ENCODE measurements at places on chromosomes 2 and 18.

GRCh38 chr2:215737477-215737876, 275.9 kb downstream of the MREG start:
- DNase-seq, result no peak

DNA sequence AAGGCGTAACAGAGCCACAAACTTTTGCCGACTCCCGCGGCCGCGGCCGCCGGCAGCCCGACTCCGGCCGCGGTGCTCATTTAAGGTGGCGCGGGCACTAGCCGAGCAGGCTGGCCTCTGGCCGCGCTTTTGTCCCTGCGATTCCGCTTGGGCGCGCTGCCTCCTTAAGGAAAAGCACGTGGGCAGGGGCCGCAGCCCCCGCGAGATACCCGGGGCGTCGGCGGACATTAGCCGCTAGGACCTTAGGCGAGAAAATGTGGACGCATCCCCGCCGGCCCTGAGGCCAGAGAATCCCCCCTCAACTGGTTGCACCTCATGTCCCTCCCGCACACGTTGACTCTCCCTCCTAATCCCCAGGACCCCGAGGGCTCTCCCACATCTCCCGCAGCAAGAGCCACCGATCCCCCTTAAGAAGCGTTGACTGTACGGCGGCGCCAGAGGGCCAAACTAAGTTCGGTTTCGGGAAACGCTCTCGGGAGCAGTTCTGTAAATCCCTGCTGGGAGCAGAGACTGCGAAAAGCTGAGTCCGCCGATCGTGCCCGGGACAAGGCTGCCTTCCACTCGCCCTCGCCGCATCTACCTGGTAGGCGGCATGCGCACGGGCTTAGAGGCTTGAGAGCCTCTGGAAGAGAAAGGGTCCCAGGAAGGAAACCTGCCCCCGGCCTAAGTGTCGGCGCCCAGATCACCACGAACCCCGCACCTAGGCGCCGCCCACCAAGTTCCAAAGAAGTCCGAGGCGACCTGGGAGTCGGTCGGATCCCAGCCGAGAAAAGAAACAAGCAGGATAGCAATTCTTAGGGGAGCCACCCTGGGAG, 1.8 kb upstream of the SATB2 start:
- DNase-seq, result peak; percentile 97

DNA sequence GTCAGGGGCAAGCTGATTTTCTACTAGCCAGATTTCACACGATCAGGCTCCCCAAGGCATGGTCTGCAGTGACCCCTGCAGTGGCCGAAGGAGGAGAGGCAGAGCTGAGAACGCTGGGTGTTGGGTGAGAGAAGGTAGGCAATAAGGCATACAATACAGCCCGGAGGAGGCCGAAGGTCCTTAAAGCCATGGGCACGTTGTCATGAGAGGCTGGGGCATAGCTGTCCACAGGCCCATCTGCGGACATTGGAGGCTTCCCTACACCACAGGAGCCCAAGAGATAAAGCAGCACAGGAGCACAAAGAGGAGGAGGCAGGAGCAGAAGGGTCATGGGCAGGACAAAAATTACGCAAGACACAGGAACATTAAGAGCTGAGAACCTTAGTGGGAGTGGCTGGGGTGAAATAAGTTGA, 16.7 kb upstream of the BZW1 start:
- DNase-seq, result no peak

DNA sequence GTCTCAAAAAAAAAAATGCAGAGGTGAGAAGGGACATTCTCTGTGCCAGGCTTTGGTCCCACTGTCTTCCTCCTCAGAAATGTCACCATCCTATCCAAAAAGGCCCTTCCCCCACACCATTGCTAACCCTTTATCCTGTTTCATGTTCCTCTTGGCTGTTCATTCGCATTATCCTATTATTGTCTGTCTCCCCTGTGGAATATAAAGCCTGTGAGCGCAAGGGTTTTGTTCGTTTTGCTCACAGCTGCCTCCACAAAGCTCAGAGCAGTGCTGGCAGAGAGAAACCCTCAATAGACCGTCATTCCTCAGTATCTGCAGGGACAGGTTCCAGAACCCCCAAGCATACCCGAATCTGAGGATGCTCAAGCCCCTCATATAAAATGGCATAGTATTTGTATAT, 91.8 kb downstream of the LOXHD1 start:
- DNase-seq, result no peak

- no peak for DNase-seq
These were observed 2.6 kb downstream of the UGT1A10 start for GRCh38 chr2:233638836-233639235.

DNA sequence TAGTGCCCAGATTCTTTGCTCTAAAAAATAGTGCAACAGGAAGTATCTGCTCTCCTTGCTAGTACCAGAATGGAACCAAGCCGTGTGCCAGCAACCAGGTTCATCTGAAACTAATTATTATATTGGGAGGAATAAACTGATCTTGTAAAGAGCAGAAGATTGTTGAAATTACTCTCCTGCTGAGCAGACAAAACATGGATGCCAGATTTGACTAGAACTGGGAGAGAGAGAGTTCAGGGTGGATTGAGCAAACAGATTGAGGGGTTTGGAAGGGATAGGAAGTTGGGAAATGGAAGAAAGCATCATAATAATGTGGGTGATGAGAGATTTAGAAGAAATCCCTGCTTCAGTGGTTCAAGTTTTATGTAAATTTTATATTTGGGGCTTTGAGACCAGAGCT, 160.1 kb upstream of the RASGRP3 start:
- peak; percentile 18 for DNase-seq

DNA sequence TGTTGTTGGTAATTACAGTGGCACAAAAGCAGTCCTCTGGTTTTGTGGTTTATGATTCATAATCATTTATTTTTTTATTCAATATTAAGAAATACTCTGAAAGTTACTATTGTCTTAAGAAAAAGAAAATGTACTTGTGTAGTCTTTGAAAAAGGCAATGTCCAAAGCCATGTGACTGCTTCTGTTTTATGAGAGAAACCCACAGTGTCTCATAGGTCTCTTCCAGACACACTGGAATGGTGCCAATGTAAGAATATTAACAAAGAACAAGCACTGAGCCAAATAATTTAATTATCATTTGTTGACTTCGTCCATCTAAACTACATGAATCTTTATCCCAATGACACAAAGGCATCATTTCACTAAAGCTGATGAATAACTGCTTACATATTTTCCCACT, 62.5 kb downstream of the RPRM start:
- no peak for DNase-seq

DNA sequence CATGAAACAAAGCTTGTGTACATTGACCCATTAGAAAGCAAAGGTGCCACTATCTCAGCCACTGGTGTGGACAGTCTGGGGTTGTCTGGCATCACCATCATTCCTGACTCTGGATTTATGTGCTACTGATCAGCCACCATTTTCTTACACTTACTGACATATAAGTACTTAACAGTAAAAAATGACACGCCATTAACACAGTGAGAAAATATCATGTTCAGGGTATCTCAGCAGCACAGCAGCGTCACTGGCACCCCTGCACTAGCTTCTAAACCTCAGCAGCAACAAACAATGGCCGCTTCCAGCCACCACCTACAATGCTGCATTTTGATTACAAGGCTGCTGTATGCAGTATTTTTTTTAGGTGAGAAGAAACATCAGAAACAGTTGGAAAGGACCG, 253.4 kb upstream of the HDAC4 start:
- DNase-seq, result no peak

- DNase-seq, result peak; percentile 30
These were observed 26.1 kb upstream of the PPP1R1C start for GRCh38 chr2:181959508-181959907.

DNA sequence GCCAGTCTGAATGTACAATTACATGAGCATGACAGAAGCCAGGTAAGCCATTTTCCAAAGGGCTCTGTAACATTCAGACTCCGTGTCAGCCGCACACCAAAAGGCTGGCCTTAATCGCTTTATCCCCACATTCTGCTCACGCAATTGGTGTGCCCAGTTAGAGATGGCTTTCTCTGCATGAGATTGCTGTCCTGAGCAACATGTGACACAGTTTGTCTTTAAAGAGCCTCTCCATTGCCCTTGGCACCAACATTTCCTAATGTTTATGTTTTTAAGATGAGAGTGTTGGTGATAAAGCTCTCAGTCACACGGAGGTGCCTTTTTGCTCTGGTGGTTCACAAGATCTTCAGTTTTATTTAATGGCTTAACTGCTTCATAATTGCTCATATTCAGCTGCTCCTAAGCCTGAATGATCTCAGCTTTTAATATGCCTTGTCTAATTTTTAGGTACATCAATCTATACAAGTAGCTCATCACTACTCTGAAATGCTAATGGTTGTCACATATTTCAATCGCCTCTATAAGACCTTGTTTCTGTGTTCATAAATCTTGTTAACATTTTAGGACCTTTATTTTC, 164.8 kb upstream of the ACVR2A start:
- no peak for DNase-seq

- DNase-seq, result no peak
These were observed 17.1 kb upstream of the AAK1 start for GRCh38 chr2:69660637-69661036.

DNA sequence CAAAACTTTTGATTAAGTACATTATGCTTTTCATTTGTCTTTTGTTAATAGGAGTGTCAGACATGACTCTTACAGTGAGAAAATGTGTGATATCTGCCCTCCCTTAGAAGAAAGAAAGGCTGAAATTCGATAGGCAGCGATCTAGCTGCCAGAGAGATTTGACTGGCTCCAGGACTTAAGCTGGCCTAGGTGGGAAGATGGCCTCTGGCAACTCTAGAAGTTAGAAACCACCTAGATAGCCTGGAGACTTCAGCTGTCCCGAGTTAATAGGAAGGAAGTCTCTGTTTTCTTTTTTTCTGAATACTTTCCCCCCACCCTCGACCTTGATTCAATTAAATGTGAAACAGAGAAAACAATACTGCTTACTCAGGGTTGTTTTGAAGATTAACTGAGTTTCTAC, 1194.7 kb upstream of the CRIM1 start:
- no peak for DNase-seq

- no peak for DNase-seq
These were observed 708.6 kb downstream of the CCDC85A start for GRCh38 chr2:56892382-56892781.

- DNase-seq, result no peak
These were observed 74.3 kb downstream of the LYPD1 start for GRCh38 chr2:132595693-132596092.

- no peak for DNase-seq
These were observed 9.1 kb downstream of the EHD3 start for GRCh38 chr2:31243053-31243452.

DNA sequence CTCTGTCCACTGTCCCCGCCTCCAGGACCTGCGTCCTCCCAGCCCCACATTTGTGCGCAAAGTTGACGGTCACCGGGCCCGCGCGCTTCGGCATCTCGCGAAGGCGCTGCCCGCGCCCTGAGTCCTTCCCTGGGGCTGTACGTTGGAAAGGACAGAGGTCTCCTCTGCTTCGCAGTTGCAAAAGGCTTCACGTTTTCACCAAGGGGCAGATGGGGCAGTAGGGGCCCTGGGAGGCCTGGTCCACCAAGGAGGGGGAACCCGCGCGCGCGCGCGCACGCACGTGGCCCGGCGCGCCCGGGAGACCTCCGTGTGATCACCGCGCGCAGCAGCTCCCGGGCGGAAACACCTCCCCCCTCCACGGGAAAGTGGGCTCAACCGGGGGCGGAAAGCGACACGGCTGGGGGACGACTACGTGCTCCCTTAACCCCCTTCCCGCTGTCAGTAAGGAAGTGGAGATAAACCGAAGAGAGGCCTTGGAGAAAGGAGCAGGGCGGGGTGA, 21.9 kb downstream of the TEX44 start:
- DNase-seq, result no peak

GRCh38 chr18:63102941-63103744, 216.4 kb downstream of the BCL2 start:
- peak; percentile 10 for DNase-seq

DNA sequence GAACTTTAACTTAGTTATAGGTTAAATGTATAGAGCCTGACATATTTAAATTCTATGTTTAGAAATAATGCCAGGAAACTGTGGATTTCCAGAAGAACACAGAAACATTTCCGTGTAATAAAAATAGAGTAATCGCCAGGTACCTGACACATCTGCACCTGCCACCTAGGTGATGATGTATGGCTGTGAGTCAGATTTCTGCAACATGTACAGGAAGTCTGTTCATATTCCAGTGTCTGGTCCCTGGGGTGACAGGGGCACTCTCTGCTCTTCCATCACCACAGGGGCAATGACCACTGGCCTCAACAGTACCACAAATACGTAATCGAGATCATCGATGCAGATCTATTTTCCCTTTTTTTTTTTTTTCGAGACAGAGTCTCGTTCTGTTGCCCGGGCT, 101.1 kb upstream of the LPIN2 start:
- no peak for DNase-seq

DNA sequence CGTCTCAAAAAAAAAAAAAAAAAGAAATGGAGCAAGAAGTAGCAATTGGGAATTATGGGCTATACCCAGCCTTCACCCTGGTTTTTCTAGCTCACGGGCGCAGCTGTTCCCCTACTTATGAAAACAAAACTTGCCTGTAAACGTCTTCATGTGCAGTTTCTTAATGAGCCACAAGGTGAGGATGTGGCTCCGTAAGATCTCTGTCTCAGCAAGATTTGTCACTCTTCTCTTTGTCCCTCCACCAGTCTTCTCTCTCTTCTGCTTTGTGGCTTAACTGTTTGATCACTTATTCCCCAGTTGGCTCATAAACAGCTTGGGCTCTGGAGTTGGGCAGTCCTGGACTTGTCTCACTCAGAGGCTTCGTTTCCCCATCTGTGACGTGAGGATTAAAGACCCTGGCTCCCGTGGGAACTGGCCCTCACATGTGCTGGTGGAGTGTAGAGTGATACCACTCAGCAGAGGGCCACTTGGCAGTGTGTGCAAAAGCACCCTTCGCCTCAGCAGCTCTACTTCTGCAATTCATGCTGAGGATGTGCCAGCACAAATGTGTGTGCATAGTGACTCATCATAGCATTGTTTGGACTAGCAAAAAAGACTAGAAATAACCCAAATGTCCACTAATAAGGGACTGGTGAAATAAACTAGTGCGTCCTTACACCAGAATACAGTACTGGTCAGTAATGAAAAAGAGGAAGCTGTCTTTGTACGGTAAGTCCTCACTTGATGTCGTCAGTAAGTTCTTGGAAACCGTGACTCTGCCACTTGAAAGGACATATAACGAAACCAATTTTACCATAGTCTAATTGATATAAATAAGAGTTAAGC, 8.7 kb downstream of the CEP68 start:
- DNase-seq, result peak; percentile 79

DNA sequence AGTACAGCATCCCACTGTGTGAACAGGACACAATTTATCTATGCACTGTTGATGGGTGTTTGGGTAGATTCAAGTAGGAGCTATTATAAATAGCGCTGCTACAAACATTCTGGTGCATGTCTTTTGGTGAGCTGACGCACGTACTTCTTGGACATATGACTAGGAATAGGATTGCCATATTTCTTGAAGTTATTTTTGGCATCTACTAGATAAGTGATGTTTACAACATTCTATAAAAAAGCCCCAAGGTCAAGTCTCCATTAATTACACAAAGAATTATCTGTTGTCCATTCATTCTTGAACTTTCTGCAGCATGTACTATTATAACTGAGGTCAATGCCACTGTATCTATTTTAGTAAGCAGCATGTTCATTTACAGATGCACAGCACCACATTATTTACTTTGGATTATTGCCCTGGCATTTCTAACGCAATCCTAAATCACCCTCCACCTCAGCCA, 225.5 kb upstream of the TMEM200C start:
- no peak for DNase-seq

GRCh38 chr2:218371983-218372350, 10.1 kb upstream of the SLC11A1 start:
- no peak for DNase-seq

Data from fibroblast of skin of right biceps (primary cell).